ENCODE measurements at places on chromosomes 5 and 9.

DNA sequence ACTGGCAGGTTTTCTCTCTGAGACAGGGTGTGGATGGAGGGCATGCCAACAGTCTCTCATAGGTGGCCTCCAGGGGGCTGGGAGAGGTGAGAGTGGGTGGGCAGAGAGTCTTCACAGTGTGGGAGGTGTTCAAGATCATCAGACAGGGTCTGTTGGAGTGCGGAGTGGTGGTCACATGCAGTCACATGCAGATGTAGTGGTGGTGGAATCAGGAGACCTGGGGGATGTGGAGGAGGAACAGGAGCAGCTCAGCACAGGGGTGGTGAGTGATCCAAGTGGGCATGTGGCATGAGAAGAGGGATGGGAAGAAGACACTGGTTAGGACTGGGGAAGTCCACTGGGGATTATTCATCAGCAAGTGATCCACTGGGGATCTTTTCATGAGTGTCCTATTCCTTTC, 5.8 kb downstream of the GM2A start:
- H3K4me1 ChIP-seq, result peaks cover 19% of the 10 kb centered on the region
- no peak overlapping the region for H3K27ac ChIP-seq
- no peak for DNase-seq

DNA sequence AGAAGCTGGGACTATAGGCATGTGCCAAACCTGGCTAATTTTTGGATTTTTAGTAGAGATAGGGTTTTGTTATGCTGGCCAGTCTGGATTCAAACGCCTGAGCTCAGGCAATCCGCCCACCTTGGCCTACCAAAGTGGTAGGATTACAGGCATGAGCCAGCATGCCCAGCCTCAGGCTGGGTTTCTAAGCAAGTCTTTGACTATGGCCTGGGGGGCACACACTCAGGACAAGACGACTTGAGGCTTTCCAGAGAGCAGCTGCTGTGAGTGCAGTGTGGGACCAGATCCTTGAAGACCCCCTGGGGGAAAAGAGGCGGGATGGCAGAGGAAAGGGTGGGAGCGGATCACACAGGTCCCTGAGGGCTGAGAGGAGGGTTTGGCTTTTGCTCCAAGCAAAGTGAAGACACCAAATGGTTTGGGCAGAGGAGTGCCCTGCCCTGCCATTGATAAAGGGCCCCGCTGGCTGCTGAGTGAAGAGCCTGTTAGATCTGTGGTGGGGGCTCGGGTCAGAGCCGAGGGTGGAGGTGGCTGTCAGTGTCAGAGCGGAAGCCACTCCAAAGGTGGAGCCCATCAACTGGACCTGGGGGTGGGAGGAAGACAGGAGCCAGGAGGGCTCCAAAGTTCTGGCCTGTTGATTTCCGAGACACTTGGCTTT, 46.8 kb upstream of the FUBP3 start:
- H3K27ac ChIP-seq, result no peak overlapping the region
- DNase-seq, result no peak
- H3K36me3 ChIP-seq, result peaks cover 3% of the 10 kb centered on the region
- H3K27me3 ChIP-seq, result peaks cover 63% of the 10 kb centered on the region
- no peak overlapping the region for H3K4me3 ChIP-seq
- peaks cover 10% of the 10 kb centered on the region for H3K4me1 ChIP-seq

DNA sequence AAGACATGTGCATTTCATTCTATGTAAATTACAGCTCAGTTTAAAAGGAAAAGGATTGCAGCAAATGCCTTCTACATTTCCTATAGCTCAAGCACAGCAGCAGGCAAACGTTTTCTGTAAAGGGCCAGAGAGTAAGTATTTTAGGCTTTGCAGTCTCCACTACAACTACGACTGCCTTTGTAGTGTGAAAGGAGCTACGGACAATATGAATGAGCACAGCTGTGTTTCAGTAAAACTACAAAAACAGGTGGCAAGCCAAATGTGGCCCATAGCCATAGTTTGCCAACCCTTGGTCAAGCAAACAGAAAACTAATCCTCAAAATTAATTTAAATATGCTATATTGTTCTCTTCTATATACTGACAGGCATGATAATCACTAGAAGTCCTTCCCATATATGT, 7.2 kb downstream of the PTBP3 start:
- no peak overlapping the region for H3K27ac ChIP-seq
- H3K4me1 ChIP-seq, result peaks cover 43% of the 10 kb centered on the region
- no peak for DNase-seq

- H3K4me1 ChIP-seq, result no peaks in the 10 kb centered on the region
- no peak overlapping the region for H3K27ac ChIP-seq
- H3K36me3 ChIP-seq, result peaks cover 3% of the 10 kb centered on the region
- peaks cover 36% of the 10 kb centered on the region for H3K27me3 ChIP-seq
- H3K4me3 ChIP-seq, result no peak overlapping the region
Observed at GRCh38 chr5:111135946-111136345, 43.8 kb downstream of the WDR36 start.

DNA sequence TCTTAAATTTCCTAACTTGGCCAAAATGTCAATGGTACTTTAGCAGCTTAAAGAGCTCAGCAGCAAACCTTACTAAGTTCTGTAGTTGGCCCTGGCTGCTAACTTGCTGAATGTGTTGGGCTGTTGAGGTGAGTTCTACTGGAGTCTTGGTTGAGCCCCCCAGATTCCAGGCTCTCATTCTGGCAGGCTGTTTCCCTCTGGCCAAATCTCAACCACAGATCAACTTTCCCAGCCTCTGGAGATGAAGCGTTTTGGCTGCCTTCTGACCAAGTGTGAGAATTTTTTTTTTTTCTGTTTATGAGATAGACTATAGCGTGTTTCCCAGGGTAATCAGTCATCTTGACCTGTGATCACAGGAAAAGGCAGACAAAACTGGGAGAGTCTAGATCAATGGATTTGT, 343.7 kb downstream of the EBF1 start:
- no peaks in the 10 kb centered on the region for H3K36me3 ChIP-seq
- DNase-seq, result no peak
- H3K27me3 ChIP-seq, result peaks cover 44% of the 10 kb centered on the region
- no peaks in the 10 kb centered on the region for H3K4me1 ChIP-seq
- H3K4me3 ChIP-seq, result no peak overlapping the region

All from effector memory CD8-positive, alpha-beta T cell (primary cell).